Psoas muscle (tissue), 8 donors: ENCODE measurements at places on chromosomes 1 and 21. TPM values are rescaled to one million over a fixed set of nuclear protein-coding genes. Genes with fewer than 3 reads are reported as not detected.

DNA sequence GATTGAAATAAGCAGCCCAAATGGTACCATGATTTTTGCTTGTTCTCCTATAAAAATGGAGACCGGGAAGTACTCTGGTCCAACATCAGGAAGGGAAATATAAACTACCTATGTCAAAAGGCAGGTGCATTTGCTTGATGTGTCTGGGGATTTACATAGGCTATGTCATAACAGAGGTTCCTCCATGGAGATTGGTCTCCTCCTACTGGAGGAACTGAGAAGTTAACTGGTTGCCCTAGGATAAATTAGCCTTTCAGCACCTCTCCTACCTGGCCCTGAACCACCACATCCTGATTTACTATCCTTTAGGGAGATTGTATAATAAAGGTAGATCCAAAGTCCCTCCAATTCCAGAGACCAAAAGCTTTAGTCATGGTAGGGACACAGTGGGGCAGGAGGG lies 1109.3 kb upstream of the B3GALT2 start:
- no peak for DNase-seq

The ADORA1 gene
- total RNA-seq, result 9.4 TPM

GRCh38 chr1:167219646-167220536 lies 795 bp upstream of the POU2F1 start:
- peak; percentile 74 for DNase-seq

DNA sequence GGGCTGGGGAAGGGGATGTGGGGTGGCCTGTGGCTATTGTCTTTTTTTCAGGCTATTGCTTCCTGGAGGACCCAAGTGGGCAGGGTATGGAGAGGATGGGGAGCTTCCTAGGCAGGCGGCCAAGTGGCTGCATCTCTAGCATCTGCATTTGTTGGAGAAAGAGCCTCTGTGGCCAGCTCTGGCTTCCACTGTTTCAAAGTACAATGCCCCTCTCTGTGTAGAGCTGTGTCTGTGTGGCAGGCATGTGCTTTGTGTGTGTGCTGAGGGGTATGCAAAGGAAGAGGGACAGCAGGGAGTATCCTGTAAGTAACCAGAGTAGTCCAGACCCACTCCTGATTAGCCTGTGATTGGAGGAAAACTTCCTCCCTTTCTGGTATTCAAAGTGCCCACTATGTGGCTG lies 40.6 kb downstream of the KCNA2 start:
- DNase-seq, result no peak

GRCh38 chr1:79539001-79539400 lies 532.5 kb upstream of the ADGRL4 start:
- DNase-seq, result no peak

DNA sequence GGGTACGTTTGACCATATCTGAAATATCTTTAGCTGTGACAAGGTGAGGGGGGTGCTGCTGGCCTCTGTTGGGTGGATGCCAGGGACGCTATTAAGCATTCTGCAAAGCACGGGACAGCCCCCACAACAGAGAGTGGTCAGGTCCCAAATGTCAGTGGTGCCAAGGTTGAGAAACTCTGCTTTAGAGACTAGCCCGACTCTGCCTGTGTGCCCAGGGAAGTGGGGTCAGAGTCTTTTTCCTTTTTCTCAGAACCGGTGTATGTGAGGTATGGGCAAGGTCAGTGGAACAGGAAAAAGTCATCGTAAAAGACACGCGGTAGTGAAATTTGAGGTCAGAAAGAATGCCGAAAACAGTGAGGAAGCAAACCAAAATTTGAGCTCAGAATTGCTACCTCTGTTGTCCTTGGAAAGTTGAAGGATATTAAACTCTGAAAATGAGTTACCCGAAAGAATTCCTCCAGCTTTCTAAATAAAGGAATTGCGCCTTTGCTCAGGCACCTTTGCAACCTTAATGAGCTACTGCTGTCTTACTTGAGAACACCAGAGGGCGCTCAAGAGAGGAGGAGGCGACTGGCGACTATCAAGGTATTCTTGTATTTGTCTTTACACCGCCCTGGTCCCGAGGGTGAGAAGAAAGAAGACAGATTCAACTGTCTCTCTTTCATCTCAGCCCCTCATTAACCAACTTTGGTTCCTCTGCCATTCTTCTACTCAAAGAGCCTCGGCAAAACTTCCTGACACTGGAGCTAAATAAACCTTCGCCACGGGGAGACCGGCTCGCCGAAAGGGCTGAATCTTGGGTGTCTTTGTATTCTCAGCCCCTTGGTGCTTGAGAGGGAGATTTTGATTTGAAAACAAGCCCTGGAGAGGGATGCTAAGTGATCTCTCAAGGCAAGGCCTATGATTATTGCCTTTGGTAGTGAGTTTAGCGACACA lies 85.4 kb upstream of the OLIG2 start:
- DNase-seq, result no peak

GRCh38 chr21:42839271-42840231 lies 39.8 kb downstream of the WDR4 start:
- no peak for DNase-seq

The CFHR3 gene
- total RNA-seq, result not detected

- DNase-seq, result peak; percentile 44
Measured at GRCh38 chr1:229514578-229515275, 6.6 kb upstream of the NUP133 start.

DNA sequence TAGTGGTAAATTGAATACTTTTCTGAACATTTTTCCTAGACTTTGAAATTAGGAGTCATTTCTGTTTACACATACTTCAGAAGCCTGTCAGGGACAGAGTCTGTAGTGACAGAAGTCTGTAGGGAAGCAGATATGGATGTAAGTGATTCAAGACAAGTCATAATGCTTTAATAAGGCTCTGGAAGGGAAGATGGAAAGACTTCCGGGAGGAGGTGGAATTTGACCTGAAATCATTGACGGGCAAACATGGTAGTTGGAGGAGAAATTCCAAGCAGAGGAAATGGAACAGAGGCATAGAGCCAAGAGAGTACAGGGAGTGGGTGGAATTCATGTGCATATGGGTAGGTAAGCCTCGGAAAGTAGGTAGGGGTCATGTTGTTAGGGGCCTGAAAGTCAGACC lies 22.5 kb downstream of the CAMTA1 start:
- no peak for DNase-seq

DNA sequence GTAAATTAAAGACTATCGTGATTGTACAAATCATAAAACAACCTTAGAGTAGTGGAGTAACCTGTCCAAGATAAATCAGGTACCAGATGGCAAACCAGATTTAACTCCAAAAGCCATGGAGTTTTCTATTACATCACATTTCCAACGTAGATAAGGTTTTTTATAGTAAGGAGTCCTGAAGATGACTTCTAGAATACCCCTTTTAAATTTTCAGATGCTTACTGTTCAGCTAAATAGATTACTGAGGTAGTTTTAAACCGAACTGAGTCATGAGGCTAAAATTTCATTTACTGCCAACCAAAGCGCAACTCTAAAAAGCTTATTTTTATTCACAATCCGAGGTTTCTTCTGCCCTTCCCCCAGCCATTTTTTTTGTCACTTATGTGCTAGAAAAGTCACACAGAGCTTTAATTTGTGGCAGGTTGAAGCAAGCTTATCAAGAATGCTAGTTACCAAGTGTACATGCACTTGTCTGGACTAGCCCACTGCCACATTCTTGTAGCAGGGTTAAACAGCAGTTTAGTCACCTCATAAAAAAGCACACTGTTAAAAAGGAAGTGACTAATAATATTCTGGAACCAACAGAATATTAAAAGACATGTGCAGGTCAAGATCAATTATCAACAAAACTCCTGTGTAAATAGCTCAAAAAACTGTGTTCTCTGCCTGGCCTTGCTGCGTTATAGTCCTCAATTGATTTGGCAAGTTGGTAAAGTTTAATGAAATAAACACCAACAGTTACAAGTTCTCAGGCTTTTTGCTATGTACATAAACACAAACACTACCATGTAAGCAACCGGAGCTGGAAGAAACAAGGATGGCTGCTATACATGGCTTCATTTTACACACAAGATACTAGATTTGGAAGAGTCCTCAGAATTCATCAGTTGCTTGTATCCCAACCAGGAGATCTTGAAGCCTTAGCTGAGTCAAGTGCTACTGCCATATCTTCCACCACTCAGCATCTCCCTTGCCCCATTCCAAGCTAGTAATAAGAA lies 180.3 kb upstream of the DMRTA2 start:
- no peak for DNase-seq

GRCh38 chr1:52970149-52970548 lies 43.1 kb downstream of the SCP2 start:
- no peak for DNase-seq

The CD5L gene
- total RNA-seq, result 1.1 TPM

DNA sequence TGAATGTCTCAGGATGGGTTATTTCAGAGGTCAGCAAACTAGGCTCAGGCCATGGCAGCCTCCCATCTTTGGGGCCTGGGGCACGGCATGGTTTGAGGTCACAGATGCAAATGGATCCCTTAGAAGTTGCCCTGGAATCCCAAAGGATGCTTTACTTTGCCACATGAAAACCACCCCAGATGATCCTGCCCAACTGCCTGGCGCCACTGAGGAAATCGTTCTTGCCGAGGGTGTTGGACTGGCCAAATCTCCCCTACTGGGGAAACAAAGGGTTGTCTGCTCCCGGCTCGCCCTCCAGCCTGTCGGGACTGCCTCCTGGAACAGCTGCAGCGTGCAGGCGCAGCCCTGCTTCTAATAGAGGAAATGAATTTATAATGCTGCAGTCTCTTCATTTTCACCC lies 173.0 kb upstream of the LMO4 start:
- DNase-seq, result no peak

The GJA8 gene
- not detected for total RNA-seq

- DNase-seq, result no peak
Measured at GRCh38 chr21:45875881-45876280, 105.7 kb upstream of the COL6A1 start.

DNA sequence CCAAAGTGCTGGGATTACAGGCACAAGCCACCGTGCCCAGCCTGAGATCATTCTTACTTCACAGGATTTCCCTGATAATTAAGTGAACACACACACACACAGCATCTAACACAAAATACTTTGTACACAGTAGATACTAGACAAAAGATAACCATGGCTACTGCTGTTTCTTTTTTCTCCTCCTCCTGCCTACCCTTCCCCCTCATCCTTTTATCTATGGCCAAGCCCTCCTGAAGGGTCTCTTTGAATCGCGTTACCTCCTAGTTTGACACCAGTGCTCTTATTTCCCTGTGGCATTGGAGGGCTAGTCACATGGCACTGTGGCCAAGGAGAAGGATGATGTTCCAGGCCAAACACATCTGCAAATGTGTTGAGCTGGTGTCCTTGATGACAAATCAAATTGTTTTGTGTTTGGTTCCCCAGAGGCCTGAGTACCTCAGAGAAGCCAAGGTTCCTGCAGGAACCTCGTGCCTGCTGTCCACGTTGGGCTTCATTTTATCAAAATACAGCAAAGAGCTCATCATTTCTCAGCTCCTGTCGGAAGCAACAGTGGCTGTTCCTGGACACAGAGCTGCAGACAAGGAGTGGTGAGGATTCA lies 20.6 kb downstream of the NDUFS5 start:
- no peak for DNase-seq

DNA sequence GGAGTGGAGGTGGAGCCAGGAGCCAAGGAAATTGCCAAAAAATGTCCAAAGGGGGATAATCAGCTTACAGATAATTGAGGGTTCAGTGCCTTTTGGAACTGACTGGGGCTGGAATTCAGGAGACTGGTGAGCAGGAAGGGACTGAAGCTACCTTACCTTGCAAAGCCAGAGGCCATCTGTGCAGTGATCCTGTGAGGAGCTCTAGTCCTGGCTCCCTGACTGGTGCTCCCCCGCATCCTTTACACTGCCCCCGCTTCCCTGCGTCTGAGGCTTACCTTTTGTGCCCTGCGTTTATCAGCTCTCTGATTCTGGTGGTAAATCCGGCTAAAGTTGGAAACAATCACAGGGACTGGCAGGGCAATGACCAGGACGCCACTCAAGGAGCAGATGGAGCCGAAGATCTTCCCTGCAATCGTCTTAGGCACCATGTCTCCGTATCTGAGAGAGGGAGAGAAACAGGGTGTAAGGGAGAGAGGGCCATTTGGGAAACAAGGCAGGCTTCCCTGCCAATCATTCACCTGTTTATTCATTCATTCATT lies 31.0 kb downstream of the DDX20 start:
- no peak for DNase-seq

The VWA5B1 gene
- 0.17 TPM for total RNA-seq

DNA sequence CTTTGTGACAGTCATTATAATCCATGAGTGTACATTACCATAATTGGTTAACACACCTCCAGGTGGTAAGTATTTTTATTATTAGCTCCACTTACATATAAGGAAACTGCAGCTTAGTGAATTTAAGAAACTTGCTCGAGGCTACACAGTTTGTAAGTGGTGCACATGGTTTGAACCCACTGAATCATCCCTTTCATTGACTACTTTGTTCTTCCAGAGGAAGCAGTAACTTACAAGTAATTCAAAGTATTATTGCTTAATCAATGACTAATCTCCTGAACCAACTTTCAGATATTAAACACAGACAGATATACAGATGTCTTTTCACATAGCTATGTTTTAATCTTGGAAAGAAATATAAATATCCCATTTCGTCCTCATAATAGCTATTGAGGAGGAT lies 18.7 kb upstream of the CLDN8 start:
- no peak for DNase-seq

The ATP6V1G3 gene
- not detected for total RNA-seq

The HTR1D gene
- total RNA-seq, result not detected

The ELAPOR1 gene
- 0.46 TPM for total RNA-seq

- no peak for DNase-seq
Measured at GRCh38 chr21:29152916-29153315, 22.5 kb downstream of the MAP3K7CL start.

GRCh38 chr21:37908691-37909090 lies 7.6 kb downstream of the KCNJ6 start:
- DNase-seq, result no peak

- DNase-seq, result no peak
Measured at GRCh38 chr1:76854255-76854654, 13.0 kb upstream of the ST6GALNAC5 start.

DNA sequence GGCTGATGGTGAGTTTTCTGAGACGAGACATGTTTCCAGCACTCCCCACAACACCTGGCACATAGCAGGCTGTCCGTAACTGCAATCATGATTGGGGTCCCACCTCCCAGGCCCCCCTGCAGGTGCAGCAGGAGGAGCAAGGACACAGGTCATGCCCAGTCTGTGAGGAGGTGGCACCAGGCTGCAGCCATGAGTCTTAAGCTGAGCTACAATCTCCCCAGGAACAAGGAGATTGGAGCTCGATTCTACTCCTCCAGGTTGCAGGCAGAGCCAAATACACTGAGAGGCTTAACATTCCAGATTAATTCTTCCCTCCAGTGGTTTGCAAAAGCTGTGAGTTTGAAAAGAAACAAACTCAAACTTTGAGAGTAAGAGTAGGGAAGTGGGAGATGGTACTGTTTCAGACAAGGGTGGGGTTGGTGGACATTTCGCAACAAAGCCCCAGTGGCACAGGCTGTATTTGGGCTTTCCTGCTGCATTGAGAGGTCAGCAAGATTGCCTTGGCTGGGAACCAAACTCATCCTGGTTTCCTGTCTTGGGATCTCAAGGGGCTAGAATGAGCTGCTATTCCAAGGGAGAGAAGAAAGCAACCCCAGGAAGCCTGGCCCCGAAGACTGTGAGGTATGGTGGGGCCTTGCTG lies 64.8 kb upstream of the GALNT2 start:
- DNase-seq, result peak; percentile 80
